ENCODE measurements at places on chromosomes 5 and 9. TPM values are rescaled to one million over a fixed set of nuclear protein-coding genes. Genes with fewer than 3 reads are reported as not detected.

- DNase-seq: no peak
- H3K36me3 ChIP-seq: no peaks in the 10 kb centered on the region
- no peak overlapping the region for H3K4me3 ChIP-seq
- no peaks in the 10 kb centered on the region for H3K27me3 ChIP-seq
- no peak overlapping the region for H3K27ac ChIP-seq
- no peaks in the 10 kb centered on the region for H3K4me1 ChIP-seq
Observed at GRCh38 chr9:13383216-13383615, 103.7 kb upstream of the MPDZ start.

- no peaks in the 10 kb centered on the region for H3K27me3 ChIP-seq
- H3K4me3 ChIP-seq: no peak overlapping the region
Observed at GRCh38 chr5:140018517-140018916, 24.6 kb downstream of the NRG2 start.

GRCh38 chr9:114126247-114127060, 27.4 kb upstream of the KIF12 start:
- no peak overlapping the region for H3K27ac ChIP-seq
- DNase-seq: no peak
- H3K4me1 ChIP-seq: no peaks in the 10 kb centered on the region

DNA sequence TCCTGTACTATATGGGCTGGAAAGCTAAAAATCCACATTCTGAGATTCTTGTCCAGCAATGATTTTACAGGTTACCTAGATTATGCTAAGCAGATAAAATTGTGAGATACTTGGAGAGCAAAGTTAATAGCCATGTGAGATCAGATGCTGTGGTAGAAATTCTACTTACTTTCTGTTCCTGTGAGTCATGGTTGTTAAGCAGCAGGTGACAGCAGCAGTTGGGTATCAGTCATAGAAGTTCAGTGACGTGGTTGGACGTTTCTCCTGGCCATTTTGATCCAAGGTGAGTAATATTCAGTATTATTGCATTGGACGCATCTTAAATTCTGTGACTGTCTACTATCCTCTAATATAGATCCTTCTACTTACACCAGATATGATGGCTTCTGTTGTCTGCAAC, 524.5 kb downstream of the TMEM38B start:
- DNase-seq: no peak
- no peak overlapping the region for H3K4me3 ChIP-seq
- H3K27me3 ChIP-seq: no peaks in the 10 kb centered on the region
- H3K4me1 ChIP-seq: no peaks in the 10 kb centered on the region

DNA sequence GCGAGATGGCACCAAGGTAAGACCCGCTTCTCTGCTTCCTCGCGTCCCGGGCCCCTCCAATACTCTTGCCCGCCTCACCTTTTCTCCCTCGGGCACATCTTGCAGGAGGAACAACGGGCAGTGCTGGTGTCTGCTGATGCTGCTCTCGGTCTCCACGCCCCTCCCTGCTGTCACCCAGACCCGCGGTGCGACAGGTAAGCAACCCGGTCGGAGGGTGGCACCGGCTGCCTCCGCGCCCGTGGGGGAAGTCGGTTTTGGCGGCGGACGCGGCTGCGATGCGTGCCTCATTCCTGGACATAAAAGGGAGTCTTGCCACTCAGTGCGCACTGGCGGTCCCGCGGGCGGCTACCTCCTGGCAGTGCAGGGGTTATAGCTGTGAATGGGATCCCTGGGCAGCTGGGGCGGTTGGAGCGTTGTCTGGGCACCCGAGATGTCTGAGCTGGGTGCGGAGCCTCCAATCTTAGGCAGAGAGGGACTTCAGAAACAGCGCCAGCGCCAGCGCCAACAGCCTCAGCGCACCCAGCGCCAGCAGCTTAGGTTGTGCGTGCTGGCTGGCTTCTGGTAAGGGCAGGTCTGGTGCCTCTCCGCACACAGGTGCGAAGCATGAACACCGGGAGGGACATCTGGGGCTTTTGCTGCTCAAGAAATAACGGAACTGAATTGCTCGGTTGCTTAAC, 488 bp downstream of the COL15A1 start:
- peaks cover 9% of the 10 kb centered on the region for H3K4me1 ChIP-seq
- no peak overlapping the region for H3K27ac ChIP-seq
- no peaks in the 10 kb centered on the region for H3K36me3 ChIP-seq
- H3K27me3 ChIP-seq: no peaks in the 10 kb centered on the region
- DNase-seq: peak; percentile 13

DNA sequence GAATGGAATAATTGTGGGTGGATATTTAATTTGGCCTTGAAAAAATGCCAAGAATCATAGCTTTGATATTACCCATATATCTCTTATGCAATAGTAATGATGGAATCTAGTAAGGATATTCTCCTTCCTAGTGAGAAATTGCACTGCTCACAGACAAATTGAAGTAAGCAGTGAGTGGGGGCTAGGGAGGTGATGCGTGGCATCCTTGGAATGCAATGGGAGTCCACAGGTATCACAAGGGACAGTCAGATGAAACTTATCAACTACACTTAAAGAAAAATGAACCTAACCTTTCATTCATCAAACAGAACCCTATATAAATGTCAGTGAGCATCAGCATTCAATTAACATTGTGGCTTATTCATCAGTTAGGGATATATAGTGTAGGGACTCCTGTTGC, 57.8 kb downstream of the IZUMO3 start:
- no peaks in the 10 kb centered on the region for H3K4me1 ChIP-seq
- DNase-seq: no peak
- H3K4me3 ChIP-seq: no peak overlapping the region
- H3K36me3 ChIP-seq: no peaks in the 10 kb centered on the region
- H3K27ac ChIP-seq: no peak overlapping the region
- no peaks in the 10 kb centered on the region for H3K27me3 ChIP-seq

DNA sequence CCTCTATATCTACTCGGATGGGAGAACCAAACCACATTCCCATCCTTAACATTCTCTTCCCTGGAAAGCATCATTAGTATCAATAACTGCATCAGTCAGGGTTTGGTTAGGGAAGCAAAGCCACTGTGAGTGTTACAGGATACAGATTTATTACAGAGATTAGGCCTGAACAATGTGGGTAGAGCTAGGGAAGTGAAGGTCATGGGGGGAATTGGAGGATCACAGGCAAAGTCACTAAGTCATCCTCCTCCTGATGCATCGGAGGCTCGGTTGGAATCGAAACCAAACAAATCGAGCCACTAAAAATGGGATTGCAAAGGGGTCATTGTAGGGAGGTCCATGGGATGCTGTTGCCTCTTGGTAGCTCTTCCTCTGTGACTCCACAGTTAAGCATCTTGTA, 61.8 kb upstream of the ZBTB43 start:
- peaks cover 22% of the 10 kb centered on the region for H3K4me1 ChIP-seq
- no peaks in the 10 kb centered on the region for H3K36me3 ChIP-seq
- no peak for DNase-seq
- no peak overlapping the region for H3K4me3 ChIP-seq

DNA sequence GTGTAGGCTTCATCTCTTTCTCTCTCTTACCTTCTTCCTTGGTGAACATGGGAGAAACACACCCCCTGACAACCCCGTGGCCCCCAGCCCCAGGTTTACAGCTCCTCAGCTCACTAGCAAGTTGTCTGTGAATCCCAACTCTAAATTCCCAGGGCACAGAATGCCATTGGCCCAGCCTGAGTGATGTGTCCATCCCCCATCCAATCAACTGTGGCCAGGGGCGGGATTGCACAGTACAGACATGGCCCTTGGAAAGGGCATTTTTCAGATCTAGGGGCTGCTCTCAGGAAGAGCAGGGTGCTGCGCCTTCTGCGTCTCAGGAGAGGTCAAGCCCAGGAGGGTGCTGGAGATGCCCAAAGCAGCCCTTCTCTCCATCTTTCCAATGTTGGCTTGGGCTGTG, 48.2 kb upstream of the ASS1 start:
- no peaks in the 10 kb centered on the region for H3K4me1 ChIP-seq
- H3K27ac ChIP-seq: no peak overlapping the region
- H3K27me3 ChIP-seq: no peaks in the 10 kb centered on the region
- no peak overlapping the region for H3K4me3 ChIP-seq
- DNase-seq: no peak

DNA sequence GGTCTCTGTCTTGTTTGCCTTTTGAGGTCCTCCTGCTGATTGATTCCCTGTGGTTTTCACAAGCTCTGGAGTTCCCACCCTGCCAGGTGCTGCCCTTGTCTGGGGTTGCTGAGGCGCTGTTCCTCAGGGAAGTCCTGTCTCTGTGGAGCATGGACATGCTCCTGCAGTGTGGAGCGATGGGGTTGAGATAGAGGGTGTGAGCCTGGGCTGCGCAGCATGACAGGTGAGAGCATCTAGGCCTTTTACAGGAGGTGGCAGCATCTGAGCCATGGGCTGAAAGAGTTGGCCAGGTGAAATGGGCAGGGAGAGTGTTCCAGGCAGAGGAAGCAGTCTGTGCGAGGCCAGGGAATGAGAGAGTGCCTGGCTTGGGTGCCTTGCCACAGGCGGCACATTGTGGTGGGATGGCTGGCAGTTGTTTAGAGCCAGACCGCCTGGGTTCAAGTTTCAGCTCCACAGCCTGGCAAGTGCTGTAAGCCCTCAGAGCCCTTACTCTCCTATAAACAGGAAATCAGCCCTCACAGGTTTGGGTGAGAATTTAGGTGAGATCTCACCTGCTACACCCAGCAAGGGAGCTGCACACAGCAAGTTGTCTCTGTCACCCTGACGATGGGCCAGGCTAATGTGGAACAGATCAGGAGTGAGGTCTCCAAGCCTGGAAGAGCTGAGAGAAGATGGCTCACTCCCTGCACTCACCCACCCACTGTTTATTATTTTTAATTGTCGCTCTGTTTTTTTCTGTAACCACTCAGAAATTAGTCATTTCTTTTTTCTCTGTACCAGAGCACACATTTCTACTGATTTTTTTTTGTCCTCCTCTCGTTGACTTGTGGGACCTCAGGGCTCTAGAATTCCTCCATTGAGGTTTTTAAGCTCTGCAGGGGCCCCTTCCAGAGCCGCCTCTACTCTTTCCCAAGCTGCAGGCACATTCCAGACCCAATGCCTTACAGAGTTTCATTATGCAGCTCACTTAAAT, 19.6 kb downstream of the TCOF1 start:
- H3K27me3 ChIP-seq: no peaks in the 10 kb centered on the region
- peaks cover 95% of the 10 kb centered on the region for H3K36me3 ChIP-seq
- peak; percentile 31 for DNase-seq
- no peak overlapping the region for H3K4me3 ChIP-seq

GRCh38 chr5:124552526-124552925, 193.9 kb downstream of the ZNF608 start:
- H3K4me1 ChIP-seq: no peaks in the 10 kb centered on the region
- no peak overlapping the region for H3K4me3 ChIP-seq
- no peaks in the 10 kb centered on the region for H3K27me3 ChIP-seq
- H3K36me3 ChIP-seq: no peaks in the 10 kb centered on the region
- no peak for DNase-seq
- H3K27ac ChIP-seq: no peak overlapping the region

GRCh38 chr5:1409381-1410110, 35.7 kb downstream of the SLC6A3 start:
- H3K4me1 ChIP-seq: peaks cover 6% of the 10 kb centered on the region
- DNase-seq: no peak
- no peaks in the 10 kb centered on the region for H3K36me3 ChIP-seq
- no peak overlapping the region for H3K27ac ChIP-seq
- H3K27me3 ChIP-seq: no peaks in the 10 kb centered on the region

- DNase-seq: no peak
- no peaks in the 10 kb centered on the region for H3K27me3 ChIP-seq
- H3K4me3 ChIP-seq: no peak overlapping the region
- H3K36me3 ChIP-seq: peaks cover 3% of the 10 kb centered on the region
- H3K27ac ChIP-seq: no peak overlapping the region
- no peaks in the 10 kb centered on the region for H3K4me1 ChIP-seq
Observed at GRCh38 chr5:160082614-160083500, 36.4 kb downstream of the PWWP2A start.

DNA sequence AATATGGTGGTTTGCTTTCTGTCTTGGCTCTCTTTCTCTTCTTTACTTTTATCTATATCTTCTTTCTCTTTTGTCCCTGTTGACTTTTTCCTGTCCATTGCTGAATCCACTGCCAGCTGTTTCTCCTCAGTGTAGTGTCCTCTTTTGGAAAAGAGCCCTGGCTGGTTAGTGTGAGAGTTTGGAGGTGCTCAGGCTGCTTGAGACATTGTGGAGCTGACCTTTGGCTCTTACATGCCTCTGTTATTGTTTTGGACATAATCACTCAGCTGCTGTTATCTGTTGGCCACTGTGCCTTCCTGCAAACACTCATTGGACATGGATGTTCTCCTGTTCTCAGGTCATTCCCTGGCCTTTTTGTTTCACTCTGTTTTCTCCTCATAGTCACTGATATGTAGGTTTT, 295.4 kb upstream of the RIOK2 start:
- no peak for DNase-seq
- H3K4me3 ChIP-seq: no peak overlapping the region
- no peaks in the 10 kb centered on the region for H3K36me3 ChIP-seq
- H3K27ac ChIP-seq: no peak overlapping the region
- no peaks in the 10 kb centered on the region for H3K4me1 ChIP-seq

DNA sequence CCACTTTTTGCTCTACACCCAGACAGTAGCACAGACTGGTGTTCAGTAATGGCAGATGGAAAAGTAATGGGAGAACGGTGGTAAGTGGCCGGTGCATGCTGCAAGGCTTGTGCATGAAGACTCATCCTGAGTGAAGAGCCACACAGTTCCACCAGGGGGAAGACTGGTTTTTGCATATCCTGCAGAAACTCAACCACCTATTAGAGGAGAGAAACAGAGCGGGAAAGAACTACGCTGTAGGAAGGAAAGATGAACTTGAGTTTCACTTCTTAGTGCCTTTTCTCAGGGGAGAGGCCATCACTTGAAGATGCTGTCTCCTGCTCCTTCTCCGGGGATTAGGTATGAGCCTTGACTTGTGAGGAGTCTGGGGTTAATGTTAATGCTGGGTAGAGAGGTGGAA, 9.4 kb upstream of the PRSS3 start:
- no peak overlapping the region for H3K4me3 ChIP-seq
- H3K36me3 ChIP-seq: no peaks in the 10 kb centered on the region
- no peaks in the 10 kb centered on the region for H3K27me3 ChIP-seq
- DNase-seq: peak; percentile 11

Gene SV2C
- not detected for total RNA-seq

Gene OTULIN
- total RNA-seq: 60.6 TPM

Gene PPP2R2B
- total RNA-seq: not detected

Gene PPP3R2
- not detected for total RNA-seq

Gene EPB41L4B
- total RNA-seq: 2.5 TPM

Gene NR2F1
- total RNA-seq: not detected

Gene SCGB3A2
- total RNA-seq: not detected

Gene PFN3
- total RNA-seq: not detected

Gene SPINK13
- total RNA-seq: not detected

Gene EDIL3
- not detected for total RNA-seq

Gene INSL4
- not detected for total RNA-seq

Gene PCDHB16
- total RNA-seq: not detected

Gene KDM3B
- 110 TPM for total RNA-seq

All from B cell (primary cell).